ENCODE measurements at places on chromosomes 13 and 19.

DNA sequence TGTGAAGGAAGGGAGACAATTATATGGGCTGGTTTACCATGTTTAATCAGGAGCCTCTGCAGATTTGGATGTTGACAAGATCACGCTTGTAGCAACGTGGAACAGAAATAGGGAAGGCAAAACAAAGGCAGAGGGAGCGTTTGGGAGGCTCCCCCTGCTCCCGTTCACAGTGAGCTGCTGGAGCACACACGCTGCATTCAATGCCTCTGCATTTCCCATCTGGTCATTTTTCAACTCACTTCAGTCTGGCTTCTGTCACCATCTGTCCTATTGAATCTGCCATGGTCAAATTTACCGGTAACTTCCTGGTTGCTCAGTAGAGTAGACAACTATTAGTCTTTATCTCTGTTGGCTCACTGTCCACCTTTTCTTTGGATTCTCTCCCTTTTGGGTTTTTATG is 91.0 kb downstream of the NHLRC3 start:
- no peak for DNase-seq

DNA sequence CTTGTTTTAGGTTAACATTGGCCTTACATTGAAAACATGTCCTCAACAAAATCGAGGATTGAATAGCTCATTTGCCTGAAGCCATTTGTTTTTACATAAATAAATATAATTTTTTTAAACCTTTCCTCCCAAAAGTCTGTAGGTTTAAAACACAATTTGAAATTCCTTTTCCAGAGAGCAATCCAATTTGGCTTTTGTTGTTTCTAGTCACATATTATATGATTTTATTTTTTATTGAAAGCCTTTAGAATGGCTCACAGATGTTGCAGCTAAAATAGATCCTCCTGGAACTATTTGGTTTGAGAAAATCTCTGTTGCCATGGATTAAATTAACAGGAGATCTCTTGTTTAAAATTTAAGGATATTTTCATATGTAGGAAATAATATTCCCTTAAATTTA is 512.6 kb downstream of the KLF5 start:
- DNase-seq, result no peak

DNA sequence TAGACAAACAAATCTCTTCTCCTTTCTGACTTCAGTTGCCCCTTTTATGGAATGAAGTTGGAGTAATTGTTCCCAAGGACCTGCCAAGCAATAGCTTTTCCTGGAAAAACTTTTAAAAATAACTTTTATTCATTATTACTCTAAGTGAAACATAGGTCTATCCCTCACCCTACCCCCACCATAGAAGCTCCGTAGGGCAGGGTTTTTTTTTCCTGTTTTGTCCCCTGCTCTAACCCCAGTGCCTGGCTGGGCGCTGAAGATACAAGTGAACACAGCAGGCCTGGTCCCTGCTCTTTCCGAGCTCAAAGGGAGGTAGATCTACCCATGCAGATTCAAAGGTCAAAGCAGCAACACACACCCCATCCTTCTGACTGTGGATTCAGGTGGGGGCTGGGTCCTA is 8.7 kb upstream of the GNG8 start:
- no peak for DNase-seq

GRCh38 chr13:43136920-43137575 is 113.7 kb downstream of the DNAJC15 start:
- DNase-seq, result no peak

DNA sequence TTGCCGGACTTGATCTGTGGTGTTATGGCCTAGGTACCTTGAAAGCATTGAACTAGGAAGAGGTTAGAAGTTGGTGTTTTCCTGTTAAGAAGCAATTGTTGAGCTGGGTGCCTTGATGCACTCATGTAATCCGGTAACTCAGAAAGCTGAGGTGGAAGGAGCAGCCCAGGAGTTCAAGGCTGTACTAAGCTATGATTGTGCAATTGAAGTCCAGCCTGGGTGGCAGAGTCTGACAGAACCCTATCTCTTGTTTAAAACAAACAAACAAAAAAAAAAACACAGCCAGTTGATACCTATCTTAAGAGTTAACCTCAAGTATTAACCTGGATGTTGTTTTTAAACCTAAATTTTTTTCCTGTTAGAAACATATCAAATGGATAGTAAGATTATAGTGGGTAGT is 19.3 kb downstream of the SAFB start:
- no peak for DNase-seq

DNA sequence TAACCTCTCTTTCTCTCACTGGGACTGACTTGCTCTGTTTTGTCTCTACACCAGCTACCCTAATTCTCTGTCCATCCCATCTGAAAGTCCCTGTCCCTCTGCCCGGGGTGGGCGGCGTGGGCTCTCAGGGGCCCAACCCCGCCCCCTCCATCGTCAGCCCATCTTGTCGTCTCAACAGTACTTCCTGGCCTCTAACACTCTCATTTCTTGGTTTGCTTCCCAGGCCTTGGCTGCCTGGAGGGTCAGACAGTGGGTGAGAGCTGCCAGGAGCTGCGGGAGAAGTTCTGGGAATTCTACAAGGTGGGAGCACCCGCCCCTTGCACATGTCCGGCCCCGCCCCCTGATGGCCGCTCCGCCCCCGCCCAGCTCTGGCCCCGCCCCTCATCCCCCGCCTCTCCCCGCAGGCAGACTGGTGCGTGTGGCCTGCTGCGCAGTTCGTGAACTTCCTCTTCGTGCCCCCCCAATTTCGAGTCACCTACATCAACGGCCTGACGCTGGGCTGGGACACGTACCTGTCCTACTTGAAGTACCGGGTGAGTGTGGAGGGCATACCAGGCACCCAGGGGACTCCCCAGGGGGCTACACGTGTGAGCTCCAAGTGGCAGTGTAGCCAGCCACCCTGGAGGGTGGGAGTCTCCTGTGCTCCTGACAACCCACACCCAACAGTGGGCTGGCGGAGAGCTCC is 1.7 kb downstream of the MPV17L2 start:
- peak; percentile 82 for DNase-seq

DNA sequence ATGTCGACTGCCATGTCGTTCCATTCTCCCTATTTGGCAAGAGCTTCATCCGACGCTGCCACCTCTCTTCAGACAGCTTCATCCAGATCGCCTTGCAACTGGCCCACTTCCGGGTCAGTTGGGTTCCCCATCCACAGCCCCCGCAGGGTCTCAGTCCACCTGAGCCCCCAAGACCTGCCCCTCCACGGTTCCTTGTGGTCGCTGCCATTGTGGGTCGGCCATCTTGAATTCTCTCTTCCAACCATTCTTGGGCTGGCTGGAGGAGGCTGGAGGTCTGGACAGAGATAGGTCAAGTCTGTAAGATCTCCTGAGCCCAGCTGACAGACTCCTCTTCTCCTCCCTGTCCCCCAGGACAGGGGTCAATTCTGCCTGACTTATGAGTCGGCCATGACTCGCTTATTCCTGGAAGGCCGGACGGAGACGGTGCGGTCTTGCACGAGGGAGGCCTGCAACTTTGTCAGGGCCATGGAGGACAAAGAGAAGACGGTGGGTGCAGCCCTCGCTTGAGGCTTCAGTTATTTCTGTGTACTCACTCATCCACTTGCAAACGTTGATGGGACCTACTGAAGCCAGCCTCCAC is 19.5 kb downstream of the CPT1C start:
- DNase-seq, result peak; percentile 51

DNA sequence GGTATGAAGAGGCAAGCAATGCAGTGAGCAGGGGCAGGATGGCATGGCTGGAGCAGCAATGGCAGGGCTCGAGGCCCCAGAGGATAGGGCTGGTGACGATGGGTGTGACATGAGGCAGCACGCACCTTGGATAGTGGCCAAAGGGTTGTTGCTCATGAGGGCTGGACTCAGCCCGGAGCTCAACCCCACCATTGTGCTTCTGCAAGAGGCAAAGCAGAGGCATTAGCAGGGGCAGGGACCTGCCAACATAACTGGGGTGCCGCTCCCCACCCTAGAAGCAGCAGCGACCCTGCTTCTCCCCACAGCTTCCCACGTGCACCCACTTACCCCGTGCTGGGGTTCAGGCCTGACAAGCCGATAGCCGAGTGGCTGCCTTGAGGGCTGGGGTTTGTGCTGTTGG is 15.8 kb downstream of the ZNF574 start:
- DNase-seq, result peak; percentile 65

GRCh38 chr19:28358633-28359032 is 854.3 kb downstream of the UQCRFS1 start:
- no peak for DNase-seq
